PC-3 (cell line): ENCODE measurements at places on chromosomes 7 and 10. TPM values are rescaled to one million over a fixed set of nuclear protein-coding genes. Genes with fewer than 3 reads are reported as not detected.

Gene SDK1
- total RNA-seq, result 2.8 and 4.8 TPM in 2 replicates

DNA sequence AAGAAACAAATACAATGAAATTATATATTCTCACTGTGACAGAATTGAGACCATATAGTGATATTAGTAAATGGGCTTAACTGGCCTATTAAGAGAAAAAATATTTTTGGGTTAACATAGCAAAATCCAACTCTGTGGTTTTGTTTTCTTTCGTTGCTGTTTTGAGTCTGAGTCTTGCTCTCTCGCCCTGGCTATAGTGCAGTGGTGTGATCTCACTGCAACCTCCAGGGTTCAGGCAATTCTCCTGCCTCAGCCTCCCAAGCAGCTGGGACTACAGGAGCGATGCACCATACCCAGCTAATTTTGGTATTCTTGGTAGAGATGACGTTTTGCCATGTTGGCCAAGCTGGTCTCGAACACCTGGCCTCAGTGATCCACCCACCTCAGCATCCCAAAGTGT lies 15.3 kb downstream of the TRIM24 start:
- no peaks in the 10 kb centered on the region for H3K27me3 ChIP-seq
- no peak for DNase-seq
- no peaks in the 10 kb centered on the region for H3K36me3 ChIP-seq
- H3K4me3 ChIP-seq, result no peak overlapping the region

DNA sequence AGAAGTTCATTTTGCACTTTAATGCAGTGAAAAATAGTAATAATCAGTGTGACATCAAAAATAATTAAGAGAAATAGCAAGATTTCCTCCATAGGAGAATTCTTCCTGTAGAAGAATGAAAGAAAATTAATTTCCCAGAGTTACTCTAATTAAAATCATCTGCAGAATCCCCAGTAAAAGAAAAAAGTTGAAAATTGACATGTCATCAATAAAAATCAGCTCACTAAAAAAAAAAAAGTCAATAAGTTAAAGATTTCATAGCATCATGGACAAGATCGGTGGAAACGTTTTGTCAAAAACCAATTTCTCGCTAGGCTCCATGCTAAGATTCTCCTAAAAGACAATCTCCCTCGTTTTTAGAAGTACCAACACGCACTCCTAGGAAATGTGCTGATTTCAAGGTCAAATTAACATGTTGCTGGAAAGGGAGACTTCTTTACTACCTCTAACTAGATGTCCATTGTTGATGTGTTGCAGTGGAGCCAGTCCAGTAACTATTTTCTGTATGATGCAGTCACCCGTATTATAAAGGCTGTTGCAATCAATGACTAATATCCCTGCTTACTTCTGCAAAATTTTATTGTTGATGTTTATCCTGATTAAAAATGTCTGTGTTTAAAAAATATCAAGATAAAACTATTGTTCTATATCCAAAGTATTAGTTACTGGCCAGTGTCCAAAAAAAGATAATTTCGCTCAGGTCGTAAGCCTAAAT lies 591.9 kb upstream of the MGMT start:
- no peaks in the 10 kb centered on the region for H3K36me3 ChIP-seq
- H3K27ac ChIP-seq, result no peak overlapping the region
- no peaks in the 10 kb centered on the region for H3K27me3 ChIP-seq
- no peaks in the 10 kb centered on the region for H3K4me1 ChIP-seq

Gene AGAP5
- 15.0 and 18.2 TPM in 2 replicates for total RNA-seq

DNA sequence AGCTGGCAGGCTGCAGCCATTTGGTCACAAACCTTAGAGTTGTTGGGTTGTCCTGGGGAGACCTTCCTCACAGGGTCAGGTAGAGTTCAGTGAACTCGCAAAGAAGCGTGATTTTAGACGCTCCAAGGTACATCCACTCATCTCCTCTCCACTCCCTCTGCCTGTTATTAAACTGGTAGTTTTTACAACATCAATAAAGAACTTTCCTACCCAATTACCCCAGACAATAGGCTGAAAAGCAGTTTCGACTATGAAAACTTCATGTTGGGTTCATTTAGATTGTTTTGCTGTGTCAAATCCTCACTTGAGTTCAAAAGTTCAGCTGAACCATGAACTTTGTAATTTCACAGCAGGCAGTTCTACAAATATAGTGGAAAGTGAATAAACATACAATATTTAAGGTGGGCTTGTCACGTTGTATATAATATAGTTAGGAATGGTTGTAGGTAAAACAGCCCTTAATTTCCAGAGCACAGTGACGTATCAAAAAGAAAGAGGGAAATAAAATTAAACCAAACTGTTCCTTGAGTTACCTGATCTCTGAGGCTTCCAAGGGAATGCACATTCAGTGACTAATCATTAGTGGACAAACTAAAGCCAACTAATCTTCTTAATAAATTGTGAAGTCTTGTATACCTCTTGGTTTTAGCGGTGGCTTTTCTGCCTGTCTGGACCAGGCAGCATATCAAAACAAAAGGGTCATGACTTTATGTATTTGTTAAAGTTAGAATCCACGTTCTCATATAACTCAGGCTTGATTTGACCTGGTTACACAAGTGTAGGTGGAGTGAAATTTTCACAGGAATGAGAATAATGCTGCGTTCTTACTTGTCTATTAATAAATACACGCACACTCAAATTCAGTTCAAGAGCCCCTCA lies 100.5 kb downstream of the CYP26A1 start:
- H3K36me3 ChIP-seq, result no peaks in the 10 kb centered on the region
- no peak overlapping the region for H3K4me3 ChIP-seq
- no peak overlapping the region for H3K27ac ChIP-seq
- no peaks in the 10 kb centered on the region for H3K27me3 ChIP-seq
- H3K4me1 ChIP-seq, result peaks cover 4% of the 10 kb centered on the region; the same call in 1 of the 2 replicates

GRCh38 chr10:46255801-46256747 lies 30.7 kb upstream of the ANTXRL start:
- no peaks in the 10 kb centered on the region for H3K4me1 ChIP-seq
- DNase-seq, result peak; percentile 54
- H3K36me3 ChIP-seq, result no peaks in the 10 kb centered on the region
- no peak overlapping the region for H3K4me3 ChIP-seq

Gene HSPB1
- total RNA-seq, result 166 and 189 TPM in 2 replicates

Gene GPRIN2
- 3.1 and 5.8 TPM in 2 replicates for total RNA-seq

- peaks cover 25% of the 10 kb centered on the region for H3K4me1 ChIP-seq
- H3K36me3 ChIP-seq, result no peaks in the 10 kb centered on the region
- peak; percentile 99 for DNase-seq
- H3K27me3 ChIP-seq, result no peaks in the 10 kb centered on the region
- H3K4me3 ChIP-seq, result peak overlapping the region; percentile 4; the same call in 1 of the 2 replicates
- peak overlapping the region; percentile 69 for H3K27ac ChIP-seq
Observed at GRCh38 chr10:77111611-77112550, 525.7 kb downstream of the KCNMA1 start.

Gene COL28A1
- 0.26 TPM in 1 of 2 replicates, not detected in the other for total RNA-seq

- DNase-seq, result no peak
- no peaks in the 10 kb centered on the region for H3K27me3 ChIP-seq
- H3K36me3 ChIP-seq, result no peaks in the 10 kb centered on the region
- no peak overlapping the region for H3K27ac ChIP-seq
- no peaks in the 10 kb centered on the region for H3K4me1 ChIP-seq
Observed at GRCh38 chr7:123220396-123220795, 20.6 kb upstream of the SLC13A1 start.
